ENCODE measurements at places on chromosomes 2 and 18.

DNA sequence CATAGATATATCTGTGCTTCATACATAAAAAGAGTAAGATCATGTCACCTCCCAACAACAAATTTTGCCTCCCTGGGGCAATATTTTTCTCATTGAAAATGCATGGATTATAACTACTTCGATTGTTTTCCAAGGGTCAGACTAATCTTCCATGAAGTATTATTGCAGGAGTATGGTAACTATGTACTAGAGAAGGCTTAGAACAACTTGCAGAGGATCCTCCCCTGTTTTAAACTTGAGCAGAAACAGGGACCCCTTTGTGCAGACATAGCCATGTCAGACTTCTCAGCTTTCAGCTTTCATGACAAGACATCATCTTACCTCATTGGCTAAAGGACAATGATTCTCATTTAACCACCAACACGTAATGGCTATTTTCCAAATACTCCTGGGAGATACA, 13.2 kb upstream of the RAB27B start:
- DNase-seq, result no peak

GRCh38 chr2:200703127-200703925, 108.4 kb upstream of the BZW1 start:
- DNase-seq, result no peak

DNA sequence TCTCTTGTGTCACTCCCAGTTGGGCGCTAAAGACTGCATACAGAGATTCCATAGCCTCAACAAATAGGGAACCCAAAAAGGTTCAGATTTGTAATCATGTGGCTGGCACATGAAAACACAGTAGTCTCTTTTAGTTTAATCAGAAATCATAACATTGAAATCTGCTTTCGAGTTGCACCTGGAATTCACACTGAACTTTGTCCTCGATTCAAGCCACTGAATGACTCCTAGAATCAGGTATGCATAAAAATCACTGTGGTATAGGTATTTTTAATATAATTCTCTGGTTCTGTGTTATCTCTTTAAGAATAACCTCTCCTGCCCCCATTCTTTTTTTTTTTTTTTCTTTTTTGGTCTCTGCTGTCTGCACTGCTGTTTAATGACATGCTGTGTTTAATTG, 150.2 kb downstream of the KCNH7 start:
- no peak for DNase-seq

DNA sequence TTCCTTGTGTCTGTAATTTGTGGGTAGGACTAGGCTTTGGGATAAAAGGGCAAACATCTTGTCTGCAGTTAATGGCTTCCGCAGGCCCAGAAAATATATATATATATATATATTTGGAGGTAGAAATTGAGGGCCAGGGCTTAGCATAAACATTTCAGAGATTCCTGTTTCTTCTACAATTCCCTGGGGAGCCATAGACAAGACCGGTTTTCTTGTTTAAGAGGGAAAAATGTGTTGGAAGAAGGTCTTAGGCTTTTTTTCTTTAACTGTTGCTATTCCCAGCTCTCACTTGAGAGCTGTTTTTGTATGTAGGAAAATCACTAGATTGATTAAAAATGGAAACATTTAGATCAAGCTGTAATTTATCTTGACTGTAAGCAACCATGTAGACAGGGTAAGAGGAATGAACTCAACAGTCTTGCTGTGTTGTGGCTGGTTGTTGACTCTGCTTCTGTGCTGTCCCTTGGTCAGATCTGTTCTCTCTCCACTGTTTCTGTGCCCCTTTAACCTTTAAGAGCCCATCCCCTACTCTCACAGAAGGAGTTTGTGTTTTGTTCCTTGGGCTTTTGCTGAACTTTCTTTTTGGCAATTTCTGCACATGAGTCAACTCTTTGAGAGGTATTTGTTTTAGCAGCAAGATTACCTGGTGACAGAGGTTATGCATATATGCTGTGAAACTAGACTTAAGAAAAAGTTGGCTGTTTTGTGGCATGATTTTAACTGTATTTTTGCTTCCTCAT, 58.3 kb downstream of the EFEMP1 start:
- DNase-seq, result no peak

GRCh38 chr2:113196839-113197238, 23.1 kb downstream of the PSD4 start:
- DNase-seq, result no peak

GRCh38 chr2:64768491-64769005, 114.8 kb upstream of the SERTAD2 start:
- DNase-seq, result no peak
